ELR (cell line): ENCODE measurements at places on chromosomes 7 and 10.

DNA sequence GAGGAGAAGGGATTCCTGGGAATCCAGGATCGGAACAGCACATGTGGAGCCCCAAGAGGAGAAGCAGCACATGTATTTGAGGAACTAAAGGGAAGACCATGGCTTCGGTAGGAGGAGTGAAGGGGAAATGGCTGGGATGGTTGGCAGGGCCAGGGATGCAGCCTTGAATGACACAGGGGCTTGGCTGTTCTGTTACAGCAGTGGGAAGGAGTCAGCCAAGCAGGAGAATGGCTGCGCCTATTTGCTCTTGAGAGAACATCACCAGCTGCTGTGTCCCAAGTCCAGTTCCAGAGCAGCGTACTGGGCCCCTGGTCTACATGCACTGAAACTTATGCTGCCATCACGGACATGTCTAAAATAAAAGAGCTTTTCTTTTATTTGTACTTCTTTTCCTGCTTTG lies 130.0 kb downstream of the PLPP4 start:
- DNase-seq = no peak

- no peak for DNase-seq
These were observed 239.0 kb upstream of the RNF32 start for GRCh38 chr7:156401617-156402016.

DNA sequence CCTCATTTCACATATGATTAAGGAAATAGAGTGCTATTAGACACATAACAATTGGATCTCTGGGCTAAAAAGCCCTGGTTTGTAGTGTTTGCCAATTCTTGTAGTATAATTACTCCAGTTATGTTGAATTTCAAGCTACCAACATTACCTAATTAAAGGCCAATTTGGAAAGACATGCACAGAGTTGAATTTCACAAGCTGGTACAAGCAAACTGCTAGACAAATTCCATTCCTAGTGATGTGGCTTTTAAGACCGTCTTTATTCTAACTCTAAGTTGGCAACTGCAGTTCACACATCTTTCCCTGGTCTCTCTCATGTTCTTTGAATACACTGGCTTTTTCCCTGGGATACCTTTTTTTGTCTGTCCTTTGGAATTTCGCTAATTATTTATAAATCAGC lies 384.1 kb upstream of the CNTNAP2 start:
- DNase-seq = no peak

DNA sequence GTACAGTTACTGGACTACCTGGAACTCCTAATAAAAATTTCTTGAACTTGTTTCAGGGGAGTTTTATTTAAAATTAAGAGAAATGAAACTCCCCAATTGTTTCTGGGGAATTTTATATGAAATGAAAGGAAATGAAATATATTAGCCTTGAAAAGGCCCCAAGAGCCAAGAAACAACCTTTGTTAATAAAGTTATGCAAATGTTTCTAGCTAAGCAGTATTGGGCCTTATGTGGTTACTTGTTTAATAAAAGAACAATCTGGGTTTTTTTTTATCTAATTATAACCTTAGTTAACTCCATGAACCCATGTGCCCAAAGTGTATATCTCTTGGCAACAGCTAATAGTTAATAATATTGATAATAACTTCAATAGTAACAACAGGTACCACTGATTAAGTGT lies 222.8 kb downstream of the EXOC4 start:
- no peak for DNase-seq

GRCh38 chr10:22674573-22674930 lies 39.8 kb downstream of the PIP4K2A start:
- DNase-seq = no peak

- no peak for DNase-seq
These were observed 155.1 kb upstream of the TMEM229A start for GRCh38 chr7:124187962-124188361.

DNA sequence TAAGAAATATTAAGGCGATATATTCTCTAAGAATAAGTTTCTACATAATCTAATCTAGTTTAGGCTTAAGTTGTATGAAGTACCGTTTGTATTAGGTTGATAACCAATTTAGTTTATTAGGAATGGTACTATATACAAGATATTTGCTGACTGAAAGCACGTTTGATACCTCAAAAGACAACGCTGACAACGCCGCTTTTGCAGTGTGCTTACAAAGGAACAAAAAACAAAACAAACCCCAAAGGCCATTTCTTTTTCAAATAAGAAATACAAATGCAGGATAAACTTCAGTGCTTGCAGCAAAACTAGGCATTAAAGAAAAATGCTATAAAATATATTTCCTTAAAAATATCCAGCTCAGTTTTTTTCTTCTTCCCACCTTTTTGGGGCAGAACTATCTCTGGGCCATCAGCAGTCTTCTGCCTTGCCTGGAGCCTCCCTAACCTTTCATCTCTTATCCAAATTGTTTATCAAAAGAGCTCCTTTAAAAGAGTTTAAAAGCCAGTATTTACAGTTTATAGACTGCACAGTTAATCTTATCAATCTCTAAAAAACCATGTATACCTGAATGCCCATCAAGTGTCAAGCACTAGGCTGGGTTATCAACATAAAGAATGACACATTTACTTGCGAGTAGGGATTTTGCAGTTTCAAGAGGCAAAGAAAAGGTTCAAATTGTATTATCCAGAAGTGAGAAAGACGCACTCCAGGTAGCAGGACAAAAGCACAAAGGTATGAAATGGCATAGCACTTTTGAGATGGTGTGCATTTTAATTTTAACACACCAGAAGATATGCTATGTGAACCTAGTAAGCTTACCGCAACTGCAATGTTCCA lies 4.1 kb upstream of the KMT2E start:
- DNase-seq = no peak

GRCh38 chr10:44395396-44395795 lies 10.5 kb upstream of the CXCL12 start:
- no peak for DNase-seq

- DNase-seq = no peak
These were observed 3.0 kb upstream of the HOXA7 start for GRCh38 chr7:27159266-27160144.

- DNase-seq = no peak
These were observed 215.5 kb downstream of the GATA3 start for GRCh38 chr10:8269976-8270375.
